GM04503 (cell line): ENCODE measurements at places on chromosomes 6 and 20.
A peak's percentile ranks its signal among the peaks of the same experiment; 100 is the strongest.

GRCh38 chr20:13772529-13772928 is 12.2 kb downstream of the ESF1 start:
- DNase-seq: no peak

- no peak for DNase-seq
These were observed 126.5 kb upstream of the CITED2 start for GRCh38 chr6:139500977-139501376.

DNA sequence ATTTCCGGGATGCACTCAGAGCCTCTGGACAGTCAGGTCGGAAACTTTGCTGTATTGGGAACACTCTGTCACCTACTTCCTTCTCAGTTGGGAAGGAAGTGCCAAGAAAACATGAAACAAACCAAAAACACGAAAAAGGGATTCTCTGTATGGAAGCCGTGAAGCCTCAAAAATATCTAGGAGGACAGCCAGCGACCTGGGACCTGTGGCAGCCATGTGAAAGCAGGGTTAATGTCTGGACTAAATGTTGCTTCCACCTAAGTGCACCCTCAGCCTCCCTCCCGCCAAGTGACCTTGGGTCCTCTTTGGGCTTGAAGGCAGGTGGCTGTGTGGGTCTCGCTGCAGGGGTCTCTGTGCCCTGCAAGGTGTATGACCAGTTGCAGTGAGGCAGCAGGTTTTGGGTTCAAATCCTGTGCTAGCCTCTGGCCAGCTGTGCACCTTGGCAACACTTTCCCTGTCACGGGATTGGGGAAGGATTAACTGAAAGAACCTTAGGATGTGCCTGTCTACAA is 851 bp downstream of the MAVS start:
- DNase-seq: peak; percentile 16

GRCh38 chr6:19827247-19827646 is 9.9 kb upstream of the ID4 start:
- no peak for DNase-seq

- no peak for DNase-seq
These were observed 58.6 kb downstream of the EFCAB8 start for GRCh38 chr20:32917191-32917950.

- DNase-seq: no peak
These were observed 24.4 kb downstream of the DCBLD1 start for GRCh38 chr6:117506907-117507306.

DNA sequence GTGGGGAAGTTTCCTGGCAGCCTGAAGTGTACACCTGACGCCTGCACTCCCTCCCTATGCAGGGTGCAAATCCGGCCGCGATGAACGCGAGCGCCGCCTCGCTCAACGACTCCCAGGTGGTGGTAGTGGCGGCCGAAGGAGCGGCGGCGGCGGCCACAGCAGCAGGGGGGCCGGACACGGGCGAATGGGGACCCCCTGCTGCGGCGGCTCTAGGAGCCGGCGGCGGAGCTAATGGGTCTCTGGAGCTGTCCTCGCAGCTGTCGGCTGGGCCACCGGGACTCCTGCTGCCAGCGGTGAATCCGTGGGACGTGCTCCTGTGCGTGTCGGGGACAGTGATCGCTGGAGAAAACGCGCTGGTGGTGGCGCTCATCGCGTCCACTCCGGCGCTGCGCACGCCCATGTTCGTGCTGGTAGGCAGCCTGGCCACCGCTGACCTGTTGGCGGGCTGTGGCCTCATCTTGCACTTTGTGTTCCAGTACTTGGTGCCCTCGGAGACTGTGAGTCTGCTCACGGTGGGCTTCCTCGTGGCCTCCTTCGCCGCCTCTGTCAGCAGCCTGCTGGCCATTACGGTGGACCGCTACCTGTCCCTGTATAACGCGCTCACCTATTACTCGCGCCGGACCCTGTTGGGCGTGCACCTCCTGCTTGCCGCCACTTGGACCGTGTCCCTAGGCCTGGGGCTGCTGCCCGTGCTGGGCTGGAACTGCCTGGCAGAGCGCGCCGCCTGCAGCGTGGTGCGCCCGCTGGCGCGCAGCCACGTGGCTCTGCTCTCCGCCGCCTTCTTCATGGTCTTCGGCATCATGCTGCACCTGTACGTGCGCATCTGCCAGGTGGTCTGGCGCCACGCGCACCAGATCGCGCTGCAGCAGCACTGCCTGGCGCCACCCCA is 1.2 kb downstream of the GPR6 start:
- no peak for DNase-seq

- peak; percentile 32 for DNase-seq
These were observed 424.5 kb downstream of the HTR1B start for GRCh38 chr6:77038807-77039206.

DNA sequence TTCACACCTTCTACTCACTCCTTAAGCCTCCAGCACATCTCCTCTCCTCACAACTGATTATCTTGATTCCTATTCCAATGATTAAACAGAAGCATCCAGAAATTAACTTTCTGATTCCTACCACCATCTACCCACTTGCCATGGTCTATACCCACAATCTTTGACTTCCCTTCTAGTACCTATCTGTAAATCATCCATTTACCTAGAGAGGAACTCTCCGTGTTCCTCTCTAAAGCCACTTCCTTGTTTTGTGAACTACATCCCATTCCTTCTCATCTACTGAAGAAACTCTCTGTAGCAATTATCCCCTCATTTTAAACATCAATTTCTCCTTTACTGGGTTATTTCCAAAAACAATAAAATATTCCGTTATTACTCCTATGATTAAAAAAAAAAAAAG is 167.3 kb downstream of the ARHGAP18 start:
- no peak for DNase-seq

DNA sequence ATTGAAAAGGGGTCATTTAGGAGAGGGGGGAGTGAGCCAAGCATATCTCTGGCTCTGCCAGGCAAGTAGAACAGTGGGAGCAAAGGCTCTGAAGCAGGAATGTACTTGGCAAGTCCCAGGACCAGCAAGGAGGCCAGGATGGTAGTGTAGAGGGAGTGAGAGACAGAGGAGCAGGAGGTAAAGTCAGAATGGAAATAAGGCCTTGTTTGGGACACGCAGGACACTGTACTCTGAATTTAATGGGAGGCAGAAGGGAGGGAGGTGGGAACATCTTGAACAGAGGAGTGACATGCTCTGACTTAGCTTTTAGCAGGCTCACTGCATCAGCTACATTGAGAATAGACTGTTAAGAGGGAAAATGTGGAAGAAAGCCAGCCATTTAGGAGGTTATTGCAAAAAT is 37.0 kb upstream of the ENPP1 start:
- DNase-seq: no peak

DNA sequence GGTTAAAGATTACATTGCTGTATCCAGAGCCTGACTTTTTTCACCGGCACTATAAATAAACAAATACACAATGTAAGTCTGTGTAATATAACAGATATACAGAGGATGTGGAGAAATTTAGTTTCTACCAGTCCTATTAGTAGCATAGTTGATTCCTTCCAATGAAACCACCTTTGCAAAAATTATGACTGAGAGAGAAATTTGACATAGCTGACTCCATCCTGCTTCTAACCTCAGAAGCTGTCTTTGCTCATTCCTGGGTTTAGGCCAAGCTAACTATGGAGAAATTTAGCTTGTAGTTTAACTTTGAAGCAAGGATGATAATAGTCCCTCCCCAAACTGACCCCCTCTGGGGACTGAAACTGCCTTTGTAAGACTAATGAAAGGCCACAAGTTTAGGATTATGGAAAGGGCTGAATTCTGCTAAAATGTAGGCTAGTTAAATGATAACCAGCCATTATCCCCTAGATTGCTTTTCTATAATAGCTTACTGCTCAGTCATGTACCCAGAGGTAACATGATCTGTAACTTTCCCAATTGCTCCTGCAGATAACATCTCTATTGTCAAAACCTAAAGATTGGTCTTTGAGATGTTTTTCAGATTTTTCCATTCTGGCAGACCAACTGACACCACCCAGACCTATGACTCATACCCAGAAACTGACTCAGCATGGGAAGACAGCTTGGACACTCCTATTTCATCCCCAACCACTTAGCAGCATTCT is 172.8 kb upstream of the ARG1 start:
- peak; percentile 70 for DNase-seq

DNA sequence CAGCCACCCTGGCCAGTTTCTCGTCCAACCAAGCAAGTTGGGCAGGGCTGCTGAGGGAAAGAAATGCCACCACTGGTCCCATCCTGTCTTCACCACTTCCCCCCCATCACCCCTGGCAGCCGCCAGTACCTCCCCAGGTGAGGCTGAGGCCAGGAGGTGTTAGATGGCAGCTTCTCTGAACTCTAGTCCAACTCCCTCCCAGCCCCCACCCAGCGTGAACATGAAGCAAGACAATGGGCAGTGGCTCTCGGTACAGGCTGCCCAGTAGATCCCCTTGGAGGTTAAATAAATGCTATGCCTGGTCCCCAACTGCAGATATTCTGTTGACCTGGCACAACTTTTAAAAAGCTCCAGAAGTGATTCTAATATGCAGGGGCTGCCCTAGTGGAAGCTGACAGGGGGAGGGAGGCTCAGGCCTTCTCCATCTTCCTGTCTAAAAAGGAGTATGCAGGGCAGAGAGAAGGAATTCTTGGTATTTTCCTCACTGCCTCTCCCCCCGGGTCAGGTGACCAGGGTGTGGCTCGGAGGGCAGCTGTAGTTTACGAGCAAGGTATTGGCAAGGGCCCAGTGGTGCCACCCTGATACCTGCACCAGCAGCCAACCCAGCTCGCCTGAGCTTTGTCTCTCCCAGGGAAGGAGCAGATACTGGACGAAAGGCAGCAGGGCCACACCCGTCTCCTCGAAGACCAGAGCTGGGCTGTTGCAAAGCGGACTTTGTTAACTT is 25.7 kb downstream of the KCNK5 start:
- no peak for DNase-seq

GRCh38 chr6:140388192-140388802 is 1013.8 kb upstream of the CITED2 start:
- DNase-seq: no peak

- no peak for DNase-seq
These were observed 54.4 kb downstream of the FKBP5 start for GRCh38 chr6:35634316-35634715.

DNA sequence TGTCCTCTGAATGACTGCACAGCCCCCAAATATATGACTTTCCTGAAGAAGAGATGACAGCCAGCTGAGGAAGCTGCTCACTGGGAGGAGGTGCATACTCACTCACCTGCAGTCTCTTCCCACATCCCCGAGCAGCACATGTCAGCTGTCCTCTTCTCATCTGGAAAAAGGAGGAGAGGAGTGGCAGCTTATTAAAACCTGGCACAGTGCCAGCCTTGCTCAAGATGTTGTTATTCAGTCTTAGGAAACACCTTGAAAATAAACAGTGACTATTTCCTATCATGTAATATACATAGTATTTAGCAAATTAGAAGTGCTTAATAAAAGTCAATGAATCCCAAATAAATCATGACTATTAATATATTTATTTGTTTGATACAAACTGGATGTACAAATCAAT is 232.9 kb downstream of the EPM2A start:
- DNase-seq: no peak

GRCh38 chr6:4661391-4661790 is 114.8 kb upstream of the CDYL start:
- no peak for DNase-seq

DNA sequence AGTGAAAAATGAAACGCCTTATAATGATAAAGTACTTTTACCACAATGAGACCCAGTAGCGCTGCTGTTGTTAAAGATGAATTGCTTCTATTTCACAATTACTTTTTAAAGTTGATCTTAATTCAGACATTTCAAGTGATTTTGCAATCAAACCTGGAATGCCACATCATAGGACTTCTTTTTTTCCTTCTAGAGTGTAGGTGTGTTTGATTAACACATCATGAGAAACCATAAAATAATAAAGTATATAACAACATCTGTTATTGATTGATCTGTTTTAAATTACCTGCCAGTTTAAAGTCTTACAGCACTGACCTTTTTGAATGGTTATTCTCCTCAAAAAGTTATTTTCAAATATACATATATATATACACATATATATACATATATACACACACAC is 38.6 kb downstream of the HEBP2 start:
- no peak for DNase-seq

DNA sequence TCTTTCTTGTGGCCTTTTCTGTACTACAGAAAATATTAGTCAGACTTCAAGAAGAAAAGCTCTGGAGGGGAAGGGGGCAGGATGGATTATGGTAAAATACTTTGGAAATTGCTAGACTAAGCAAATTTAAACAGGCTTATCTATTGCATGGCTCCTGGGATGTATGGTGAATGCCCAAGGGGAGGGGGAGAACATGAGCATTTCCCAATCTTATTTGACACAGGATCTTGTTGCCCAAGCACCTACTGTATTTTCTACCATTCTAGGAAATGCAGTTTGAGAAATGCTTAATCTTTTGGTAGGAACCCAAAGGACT is 86.1 kb upstream of the LAMP5 start:
- DNase-seq: no peak

DNA sequence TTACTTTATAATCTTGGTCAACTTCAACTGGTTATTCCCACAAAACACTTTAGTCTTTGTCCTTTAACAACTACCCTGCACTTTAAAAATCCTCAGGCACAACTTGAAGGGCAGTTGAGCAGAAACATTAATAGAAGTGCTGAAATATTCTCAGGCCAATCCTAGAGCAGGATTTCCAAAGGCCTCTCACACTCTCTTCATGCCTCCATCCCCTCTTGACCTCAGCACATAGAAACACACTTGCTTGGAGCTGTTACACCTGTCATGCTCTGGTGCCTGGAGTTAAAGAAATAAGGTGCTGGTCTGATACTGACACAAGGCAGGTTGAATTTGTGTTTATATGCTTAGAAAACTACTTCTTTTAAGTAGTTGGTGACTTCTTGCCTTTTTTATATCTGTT is 618.8 kb upstream of the POU3F2 start:
- no peak for DNase-seq

GRCh38 chr6:279341-280029 is 12.8 kb upstream of the DUSP22 start:
- DNase-seq: no peak

DNA sequence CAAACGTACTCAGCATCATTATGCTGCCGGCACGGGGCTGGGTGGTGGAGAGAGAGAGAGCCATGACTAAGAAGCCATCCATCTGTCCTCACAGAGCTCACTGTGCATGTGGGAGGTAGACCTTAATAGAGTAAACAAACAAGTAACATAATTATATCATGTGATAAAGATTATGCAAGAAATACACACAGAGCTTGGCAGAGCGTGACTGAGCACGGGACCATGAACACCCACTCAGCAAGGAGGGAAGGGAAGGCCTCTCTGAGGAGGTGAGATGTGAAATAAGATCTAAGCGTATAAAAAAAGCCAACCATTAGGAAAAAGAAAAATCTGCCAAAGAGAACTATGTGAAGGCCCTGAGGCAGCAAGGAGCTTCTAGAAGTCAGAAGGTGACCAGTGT is 207.5 kb downstream of the PTPRT start:
- DNase-seq: no peak

DNA sequence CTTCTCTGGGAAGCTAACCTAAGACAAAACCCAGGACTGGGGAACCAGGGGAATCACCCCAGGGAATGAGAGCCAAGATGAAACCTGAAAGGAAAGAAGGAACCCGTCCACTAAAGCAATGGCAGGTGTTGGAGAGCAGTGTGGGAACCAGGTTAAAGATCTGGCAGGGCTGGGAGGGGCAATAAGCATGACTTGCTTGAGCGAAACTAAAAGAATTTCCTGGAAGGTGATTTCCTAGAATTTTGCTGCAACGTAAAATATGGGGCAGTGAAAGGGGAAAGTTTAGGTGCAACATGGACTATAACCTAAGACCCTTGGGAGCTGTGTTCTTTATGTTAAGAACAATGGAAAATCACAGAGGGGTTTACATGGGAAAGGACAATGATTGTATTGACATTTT is 126.2 kb upstream of the SSTR4 start:
- no peak for DNase-seq

GRCh38 chr20:9025011-9025410 is 43.9 kb upstream of the PLCB4 start:
- DNase-seq: no peak
